Muscle of leg (tissue), 16 donors: ENCODE measurements at places on chromosomes 16 and 17. TPM values are rescaled to one million over a fixed set of nuclear protein-coding genes. Genes with fewer than 3 reads are reported as not detected.

OTOA gene
- 0.12 TPM for polyA plus RNA-seq

KRTAP4-9 gene
- not detected for polyA plus RNA-seq

RNF222 gene
- 0.16 TPM for polyA plus RNA-seq

CES1 gene
- polyA plus RNA-seq, result 0.24 TPM

B4GALNT2 gene
- 0.21 TPM for polyA plus RNA-seq

SMIM22 gene
- polyA plus RNA-seq, result not detected

KCNJ2 gene
- polyA plus RNA-seq, result 3.5 TPM

MYL4 gene
- 1,883 TPM for polyA plus RNA-seq

NPIPB9 gene
- 2.8 TPM for polyA plus RNA-seq

PSMD11 gene
- polyA plus RNA-seq, result 55.2 TPM

GGT6 gene
- 0.07 TPM for polyA plus RNA-seq

MT1G gene
- polyA plus RNA-seq, result 0.53 TPM

ERI2 gene
- polyA plus RNA-seq, result 16.2 TPM

GAN gene
- 1.8 TPM for polyA plus RNA-seq

LGALS9B gene
- polyA plus RNA-seq, result not detected

PDILT gene
- not detected for polyA plus RNA-seq

NPIPB6 gene
- not detected for polyA plus RNA-seq

PRR35 gene
- 0.08 TPM for polyA plus RNA-seq

SLC5A11 gene
- 0.20 TPM for polyA plus RNA-seq

OR1F1 gene
- polyA plus RNA-seq, result not detected

HOXB8 gene
- 0.11 TPM for polyA plus RNA-seq
